ENCODE measurements at places on chromosomes 1 and 21.

DNA sequence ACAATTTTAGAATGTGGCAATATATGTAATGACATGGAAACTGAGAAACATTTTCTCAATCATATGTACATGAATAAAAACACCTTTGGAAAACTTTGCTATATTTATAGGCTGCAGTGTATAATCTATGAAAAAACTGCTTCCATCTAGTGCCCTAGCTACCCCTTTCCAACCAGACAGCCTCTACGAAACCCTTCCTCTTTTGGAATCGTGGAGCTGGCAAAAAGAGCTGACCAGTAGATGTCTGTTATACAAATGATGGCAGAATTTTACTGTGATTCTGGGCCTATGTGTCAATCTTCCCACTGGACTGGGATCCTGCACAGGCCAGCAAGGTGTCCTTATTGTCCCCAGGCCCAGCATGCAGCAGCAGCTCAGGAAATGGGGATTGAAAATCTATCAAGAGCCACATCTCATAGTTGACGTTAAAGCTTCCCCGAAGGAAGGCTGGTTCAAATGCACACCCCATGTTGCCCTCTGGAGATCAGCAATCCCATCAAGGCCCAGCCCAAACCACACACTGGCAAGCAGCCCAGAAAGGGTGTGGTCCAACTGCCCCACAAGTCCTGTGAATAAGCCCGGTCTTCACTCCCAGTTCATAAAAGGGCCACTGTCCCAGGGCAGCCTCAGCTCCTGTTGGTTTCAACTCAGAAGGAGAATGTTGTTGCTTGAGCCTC, 8.8 kb upstream of the FAM20B start:
- DNase-seq: peak; percentile 93

GRCh38 chr1:37892151-37893047, 33.0 kb upstream of the MTF1 start:
- DNase-seq: peak; percentile 51

DNA sequence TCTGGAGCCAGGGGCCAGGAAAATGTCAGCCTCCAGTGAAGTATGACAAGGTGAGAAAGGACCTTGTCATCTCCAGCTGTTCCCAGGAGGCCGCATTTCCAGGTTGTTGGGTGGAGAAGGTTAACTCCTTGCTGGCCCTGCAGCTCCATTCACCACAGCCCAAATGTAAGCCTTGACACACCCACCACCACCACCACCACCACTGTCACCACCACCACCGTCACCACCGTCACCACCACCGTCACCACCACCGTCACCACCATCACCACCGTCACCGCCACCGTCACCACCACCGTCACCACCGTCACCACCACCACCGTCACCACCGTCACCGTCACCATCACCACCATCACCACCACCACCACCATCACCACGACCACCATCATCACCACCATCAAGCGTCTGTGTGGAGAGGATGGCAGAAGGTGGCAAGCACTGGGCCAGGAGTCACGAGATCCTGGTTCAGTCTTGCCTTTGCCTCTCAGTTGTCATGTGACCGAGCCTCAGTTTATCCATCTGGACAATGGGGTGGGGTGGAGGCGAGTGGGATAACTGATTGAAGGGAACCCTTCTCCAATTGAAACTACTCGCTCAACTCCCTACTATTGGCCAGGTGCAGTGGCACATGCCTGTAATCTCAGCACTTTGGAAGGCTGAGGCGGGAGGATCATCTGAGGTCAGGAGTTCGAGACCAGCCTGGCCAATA, 21.2 kb upstream of the FAM131C start:
- DNase-seq: no peak

DNA sequence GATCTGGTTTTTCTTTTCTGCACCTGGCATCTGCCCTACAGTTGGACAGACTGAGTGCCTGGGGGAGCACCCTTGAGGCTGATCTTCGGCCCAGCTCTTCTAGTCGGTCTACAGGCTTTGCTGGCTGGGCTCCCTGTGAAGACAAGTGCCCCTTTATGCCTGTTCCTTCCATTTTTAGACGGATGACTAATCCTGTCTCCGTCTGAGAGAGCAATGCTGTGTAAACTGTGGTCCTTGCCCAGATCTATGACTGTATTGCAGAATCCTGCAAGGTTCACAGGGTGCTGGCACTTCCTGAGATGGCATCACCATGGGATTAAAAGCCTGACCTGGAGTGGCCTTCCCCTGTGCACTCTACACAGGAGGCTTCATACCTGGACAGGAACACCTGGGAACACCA, 47.6 kb upstream of the SAMD13 start:
- no peak for DNase-seq

DNA sequence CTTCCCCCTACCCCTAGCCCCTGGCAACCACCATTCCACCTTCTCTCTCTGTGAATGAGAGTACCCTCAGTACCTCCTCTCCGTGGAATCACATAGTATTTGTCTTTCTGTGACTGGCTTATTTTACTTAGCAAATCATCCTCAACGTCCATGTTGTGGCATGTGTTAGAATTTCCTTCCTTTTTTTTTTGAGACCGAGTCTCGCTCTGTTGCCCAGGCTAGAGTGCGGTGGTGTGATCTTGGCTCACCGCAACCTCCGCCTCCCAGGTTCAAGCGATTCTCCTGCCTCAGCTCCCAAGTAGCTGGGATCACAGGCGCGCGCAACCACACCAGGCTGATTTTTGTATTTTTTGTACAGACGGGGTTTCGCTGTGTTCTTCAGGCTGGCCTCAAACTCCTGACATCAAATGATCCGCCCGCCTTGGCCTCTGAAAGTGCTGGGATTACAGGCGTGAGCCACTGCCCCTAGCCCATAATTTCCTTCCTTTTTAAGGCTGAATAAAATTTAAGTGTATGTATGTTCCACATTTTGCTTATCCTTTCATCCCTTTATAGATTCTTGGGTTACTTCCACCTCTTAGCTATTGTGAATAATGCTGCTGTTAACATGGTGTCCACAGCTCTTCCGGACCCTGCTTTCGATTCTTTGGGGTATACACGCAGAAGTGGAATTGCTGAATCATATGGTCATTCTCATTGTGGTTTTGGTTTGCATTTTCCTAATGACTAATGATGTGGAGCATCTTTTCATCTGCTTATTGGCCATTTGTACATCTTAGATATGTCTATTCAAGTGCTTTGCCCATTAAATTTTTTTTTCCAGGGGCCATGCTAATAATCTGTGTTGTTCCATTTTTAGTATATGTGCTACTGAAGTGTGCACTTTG, 32.3 kb downstream of the ERRFI1 start:
- no peak for DNase-seq

GRCh38 chr21:37704751-37705150, 211.5 kb downstream of the KCNJ6 start:
- DNase-seq: no peak

DNA sequence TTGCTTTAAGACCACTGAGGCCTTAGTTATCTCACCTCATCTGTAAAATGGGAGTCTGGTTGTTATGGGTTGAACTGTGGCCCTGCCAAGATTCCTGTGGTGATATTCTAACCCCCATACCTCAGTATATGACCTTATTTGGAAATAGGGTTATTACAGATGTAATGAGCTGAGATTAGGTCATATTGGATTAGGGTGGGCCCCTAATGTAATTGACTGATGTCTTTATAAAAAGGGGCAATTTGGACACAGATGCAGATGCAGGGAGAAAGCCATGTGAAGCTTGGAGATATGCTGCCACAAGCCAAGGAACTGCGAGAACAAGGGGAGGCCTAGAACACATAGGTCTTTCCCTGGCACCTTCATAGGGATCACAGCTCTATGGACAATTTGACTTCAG, 3.9 kb downstream of the C1orf87 start:
- no peak for DNase-seq

GRCh38 chr1:162141281-162142054, 72.0 kb downstream of the NOS1AP start:
- DNase-seq: no peak

DNA sequence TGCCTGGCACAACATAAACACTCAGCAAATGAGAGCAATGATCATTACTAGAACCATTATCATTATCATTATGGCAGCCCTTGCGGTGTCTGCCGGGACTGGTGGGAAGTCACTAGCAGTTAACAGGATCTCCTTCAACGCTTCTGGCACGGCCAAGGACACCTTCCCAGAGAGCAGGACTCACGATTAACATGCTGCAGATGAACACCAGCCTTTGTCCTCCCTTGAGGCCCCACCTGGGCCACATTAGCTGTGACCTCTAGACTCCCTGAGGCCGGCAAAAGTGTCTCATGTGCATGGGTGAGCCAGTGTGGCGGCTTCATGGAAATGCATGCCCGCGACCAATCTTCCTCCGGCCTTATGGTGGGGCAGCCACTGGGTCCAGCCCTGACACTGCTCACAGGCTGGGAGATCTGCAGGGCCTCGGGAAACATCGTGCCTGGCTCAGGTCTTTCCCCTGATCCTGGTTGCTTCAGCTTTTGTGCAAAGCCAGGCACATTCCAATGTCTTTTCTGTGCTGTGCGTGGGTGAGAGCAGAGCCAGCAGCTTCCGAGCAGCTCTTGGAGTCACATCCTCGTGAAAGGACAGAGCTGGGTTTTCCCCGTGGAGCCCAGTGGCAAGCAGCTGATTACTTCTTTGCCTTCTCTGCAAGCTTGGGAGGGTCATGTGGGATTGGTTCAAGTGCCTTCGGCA, 107.3 kb downstream of the HMGB4 start:
- DNase-seq: no peak

- no peak for DNase-seq
These were observed 98.0 kb upstream of the C1orf105 start for GRCh38 chr1:172322219-172323061.

- DNase-seq: no peak
These were observed 22.3 kb upstream of the KAZN start for GRCh38 chr1:14576155-14576554.

DNA sequence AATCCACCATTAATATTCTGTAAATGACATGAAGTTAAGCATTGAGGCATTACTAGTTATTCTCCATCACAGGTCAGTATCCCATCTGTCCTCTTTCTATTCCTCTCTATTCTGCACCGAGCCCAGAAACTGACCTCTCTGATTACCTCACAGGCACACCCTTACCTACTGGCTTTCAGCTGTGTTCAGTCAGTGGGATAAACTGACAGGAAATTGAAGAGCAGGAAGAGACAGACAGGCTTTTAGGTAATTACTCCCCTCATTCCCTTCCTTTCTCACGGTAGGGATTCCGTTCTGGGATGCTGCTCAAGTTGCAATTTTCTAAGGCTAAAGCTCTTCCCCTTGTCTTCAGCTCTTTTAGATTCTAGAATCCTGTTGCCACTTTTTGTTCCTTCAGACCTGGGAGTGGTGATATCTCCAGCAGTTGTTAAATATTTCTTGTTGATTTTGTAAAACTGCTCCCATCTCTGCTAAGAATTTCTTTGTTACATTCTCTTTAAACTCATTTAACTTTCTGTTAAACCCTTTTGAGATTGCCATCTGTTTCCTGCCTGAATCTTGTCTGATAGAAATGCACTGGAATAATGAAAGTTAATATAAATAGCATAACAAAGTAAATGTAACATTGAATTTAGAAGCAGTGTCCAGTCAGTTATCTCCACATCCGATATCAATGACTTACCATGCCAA, 1063.4 kb downstream of the PLA2G4A start:
- no peak for DNase-seq

- DNase-seq: no peak
These were observed 7.5 kb upstream of the MOV10 start for GRCh38 chr1:112666946-112667345.

GRCh38 chr1:241068359-241068758, 288.6 kb downstream of the RGS7 start:
- DNase-seq: no peak

DNA sequence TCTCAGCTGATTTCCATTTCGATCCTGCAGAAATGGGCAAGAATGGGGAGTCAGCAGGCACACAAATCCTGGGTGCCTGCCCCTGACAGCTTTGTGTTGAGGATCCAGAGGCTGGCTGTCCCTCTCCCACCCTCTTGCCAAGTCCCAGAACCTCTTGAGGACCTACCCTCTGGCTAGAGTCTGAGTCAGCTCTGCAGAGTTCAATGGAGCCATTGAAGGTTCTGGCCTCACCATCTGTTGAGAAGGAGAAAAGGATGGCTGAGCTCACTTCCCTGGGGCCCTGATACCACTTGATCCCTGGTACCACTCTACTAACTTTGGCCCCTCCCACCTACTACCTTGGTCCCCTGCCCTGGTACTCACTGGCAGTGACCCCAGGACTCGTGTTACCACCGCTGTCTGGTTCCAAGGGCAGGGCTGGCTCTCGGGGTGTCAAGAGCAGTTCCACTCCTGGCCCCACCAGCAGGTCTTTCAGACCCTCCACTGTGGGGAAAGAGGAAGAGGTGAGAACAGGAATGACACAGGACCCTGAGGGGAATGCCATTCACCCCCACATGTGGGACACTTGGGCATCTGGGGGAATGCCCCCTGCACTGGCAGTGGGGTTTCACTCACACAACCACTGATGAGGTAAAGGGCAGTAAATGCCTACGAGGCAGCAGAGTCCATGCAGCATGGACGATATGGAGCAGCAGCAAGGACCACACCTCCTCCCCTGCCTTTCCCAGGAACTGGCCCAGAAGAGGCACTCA, 10.5 kb downstream of the RXFP4 start:
- DNase-seq: no peak

- no peak for DNase-seq
These were observed 502.8 kb downstream of the SMYD3 start for GRCh38 chr1:246004301-246004700.

DNA sequence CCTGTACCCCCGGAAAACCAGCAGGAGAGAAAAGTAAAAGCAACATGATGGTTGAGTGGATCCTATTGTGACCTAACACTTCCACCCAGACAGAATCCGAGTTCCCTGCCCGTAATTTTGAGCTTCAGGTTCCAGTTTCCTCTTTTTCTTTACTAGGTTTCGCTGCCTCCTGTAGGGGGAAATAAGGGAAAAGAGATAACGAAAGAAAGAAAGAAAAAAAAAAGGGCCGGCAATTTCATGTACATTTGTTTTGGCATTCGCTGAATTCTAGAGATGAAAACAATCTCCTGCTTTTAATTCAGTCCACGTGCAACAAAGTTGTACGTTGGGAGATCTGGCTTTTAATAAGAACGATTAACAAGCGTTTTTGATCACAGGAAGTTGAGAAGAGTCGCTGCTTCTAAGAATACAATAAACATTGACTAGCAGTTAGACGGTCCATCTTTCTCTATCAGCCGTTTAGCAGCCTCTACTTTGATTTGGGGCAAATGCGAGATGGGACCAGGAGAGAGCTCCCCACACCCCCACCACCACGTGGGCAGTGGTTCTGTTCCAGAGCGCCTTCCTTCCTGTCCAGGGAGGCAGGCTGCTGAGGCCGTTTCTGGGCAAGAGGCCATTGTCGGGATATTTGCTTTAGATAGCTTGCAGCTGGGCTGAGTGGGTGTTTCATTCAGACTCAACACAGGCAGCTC, 155.9 kb upstream of the RUNX1 start:
- peak; percentile 53 for DNase-seq

- no peak for DNase-seq
These were observed 10.7 kb downstream of the C1orf105 start for GRCh38 chr1:172431204-172431603.

GRCh38 chr1:175714350-175714749, 29.0 kb downstream of the TNR start:
- no peak for DNase-seq

GRCh38 chr1:224641030-224641429, 24.9 kb downstream of the CNIH3 start:
- no peak for DNase-seq

Data from inflammatory macrophage (primary cell).